ENCODE measurements at places on chromosomes 5 and 9.

GRCh38 chr5:151923866-151924476 is 680 bp downstream of the GLRA1 start:
- DNase-seq: no peak

DNA sequence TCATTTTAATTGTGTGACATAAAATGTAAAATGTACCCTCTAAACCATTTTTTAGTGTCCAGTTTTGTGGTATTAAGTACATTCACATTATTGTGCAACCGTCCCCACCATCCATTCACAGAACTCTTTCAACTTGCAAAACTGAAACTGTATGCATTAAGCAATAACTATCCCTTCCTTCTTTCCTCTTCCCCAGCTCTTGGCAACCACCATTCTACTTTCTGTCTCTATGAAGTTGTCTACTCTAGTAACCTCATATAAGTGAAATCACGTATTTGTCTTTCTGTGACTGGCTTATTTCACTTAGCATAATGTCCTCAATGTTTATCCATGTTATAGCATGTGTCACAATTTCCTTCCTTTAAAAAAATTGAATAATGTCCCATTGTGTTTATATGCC is 142.4 kb downstream of the C9orf152 start:
- no peak for DNase-seq

DNA sequence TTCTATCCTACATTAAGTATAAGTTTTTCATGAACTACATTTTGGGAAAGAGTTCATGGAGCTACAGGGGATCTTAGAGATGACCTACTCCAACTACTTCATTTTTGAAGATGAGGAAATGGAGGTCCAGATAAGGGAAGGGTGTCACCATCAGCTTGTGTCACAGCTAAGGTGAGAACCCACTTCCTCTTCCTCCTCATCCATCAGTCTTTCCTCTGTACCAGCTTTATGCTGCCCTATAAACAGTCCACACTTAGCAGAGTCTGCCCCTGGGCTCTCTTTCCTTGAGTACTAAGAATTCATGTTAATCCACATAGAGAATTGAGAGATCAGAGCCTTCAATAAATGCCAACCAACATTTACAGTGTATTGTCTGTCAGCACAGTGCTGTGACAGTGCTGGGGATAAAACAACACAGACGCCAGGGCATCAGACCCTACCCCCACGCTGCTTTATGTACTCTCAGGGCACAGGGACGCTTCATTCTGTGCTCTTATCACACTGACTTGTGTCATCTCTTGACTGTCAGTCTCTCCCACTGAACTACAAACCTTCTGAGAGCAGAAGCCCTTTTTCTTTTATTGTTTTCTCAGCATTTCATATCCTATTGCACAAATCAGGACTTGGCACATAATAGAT is 22.1 kb downstream of the ADRB2 start:
- DNase-seq: no peak

DNA sequence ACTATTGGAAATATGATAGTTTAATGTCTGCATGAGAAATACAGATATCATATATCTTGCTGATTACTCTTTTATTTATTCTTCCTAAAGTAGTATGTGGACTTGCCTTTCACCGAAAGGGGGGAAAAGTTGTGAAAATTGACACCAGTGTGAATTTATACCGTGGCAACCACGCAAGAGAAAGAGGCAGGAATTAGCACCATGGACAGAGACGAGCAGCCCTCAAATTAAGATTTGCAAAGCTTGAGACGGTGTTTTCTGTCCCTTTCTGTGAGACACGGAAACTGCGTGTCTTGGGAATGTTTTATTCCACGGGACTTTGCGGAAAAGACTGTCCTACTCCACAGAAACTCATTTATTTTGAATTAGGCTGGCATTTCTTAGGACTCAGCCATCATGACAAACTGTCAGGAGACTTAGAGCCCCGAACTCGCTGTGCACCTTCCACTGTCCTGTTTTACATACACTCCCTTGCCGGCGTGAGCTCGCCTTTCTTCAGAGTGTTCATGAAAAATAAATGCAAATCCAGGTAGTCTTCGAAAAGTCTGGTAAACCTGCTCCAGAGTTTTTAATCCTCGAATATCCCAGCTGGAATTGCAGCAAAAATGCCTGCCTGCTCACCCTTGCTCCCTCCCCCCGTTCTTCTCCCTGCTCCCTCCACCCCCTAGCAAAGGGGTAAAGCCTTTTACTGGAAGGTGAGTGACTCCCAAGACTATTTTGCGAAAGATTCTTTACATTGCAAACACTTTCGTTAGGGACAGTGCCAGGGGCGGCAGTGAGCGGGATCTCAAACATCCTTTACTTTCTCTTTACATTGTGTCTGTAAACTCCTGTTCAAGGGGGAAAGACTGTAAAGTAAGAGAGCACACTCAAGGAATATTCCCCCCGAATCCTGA is 3.8 kb upstream of the ELAVL2 start:
- no peak for DNase-seq

DNA sequence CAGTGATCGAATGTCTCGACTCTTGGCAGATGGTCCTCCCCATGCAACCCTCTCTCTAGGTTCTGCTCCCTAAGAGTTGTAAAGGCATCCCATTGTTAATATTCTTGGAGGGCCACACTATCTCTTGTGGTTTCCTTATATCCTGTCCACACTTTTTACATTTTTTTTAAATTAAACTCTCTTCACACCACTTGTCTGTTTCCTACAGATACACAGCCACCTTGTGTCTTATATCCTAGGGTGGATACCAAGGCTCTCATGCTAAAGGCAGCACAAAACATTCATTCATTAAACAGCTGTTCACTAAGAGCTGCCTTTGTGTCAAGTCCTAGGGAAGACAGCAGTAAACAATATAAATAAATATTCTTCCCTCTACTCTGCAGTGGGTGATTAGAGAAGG is 60.5 kb upstream of the SHISAL2B start:
- no peak for DNase-seq

DNA sequence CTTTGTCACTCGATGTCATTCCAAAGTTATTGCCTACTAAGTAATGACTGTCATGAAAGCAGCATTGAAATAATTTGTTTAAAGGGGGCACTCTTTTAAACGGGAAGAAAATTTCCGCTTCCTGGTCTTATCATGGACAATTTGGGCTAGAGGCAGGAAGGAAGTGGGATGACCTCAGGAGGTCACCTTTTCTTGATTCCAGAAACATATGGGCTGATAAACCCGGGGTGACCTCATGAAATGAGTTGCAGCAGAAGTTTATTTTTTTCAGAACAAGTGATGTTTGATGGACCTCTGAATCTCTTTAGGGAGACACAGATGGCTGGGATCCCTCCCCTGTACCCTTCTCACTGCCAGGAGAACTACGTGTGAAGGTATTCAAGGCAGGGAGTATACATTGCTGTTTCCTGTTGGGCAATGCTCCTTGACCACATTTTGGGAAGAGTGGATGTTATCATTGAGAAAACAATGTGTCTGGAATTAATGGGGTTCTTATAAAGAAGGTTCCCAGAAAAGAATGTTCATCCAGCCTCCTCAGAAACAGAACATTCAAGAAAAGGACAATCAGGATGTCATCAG is 11.3 kb downstream of the TLR4 start:
- DNase-seq: no peak

- no peak for DNase-seq
Measured at GRCh38 chr9:127565231-127565630, 46.8 kb upstream of the STXBP1 start.

DNA sequence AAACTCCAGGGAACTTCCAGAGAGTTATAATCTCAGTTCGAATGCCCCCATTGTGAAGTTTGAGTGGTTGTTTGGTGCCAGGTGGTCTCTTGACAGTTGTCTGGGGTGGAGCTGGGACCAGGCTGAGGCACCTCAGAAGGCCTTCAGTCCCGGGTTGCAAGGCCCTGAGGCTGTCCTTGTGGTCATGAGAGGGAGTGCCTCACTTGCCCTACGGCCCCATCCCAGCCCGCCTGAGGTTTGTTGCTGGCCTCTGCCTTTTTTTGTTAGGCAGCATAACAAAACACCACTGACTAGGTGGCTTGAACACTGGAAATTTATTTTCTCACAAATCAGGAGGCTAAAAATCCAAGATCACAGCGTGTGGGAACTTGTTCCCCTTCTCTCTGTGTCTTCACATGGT is 73.0 kb upstream of the PAPPA start:
- DNase-seq: no peak

DNA sequence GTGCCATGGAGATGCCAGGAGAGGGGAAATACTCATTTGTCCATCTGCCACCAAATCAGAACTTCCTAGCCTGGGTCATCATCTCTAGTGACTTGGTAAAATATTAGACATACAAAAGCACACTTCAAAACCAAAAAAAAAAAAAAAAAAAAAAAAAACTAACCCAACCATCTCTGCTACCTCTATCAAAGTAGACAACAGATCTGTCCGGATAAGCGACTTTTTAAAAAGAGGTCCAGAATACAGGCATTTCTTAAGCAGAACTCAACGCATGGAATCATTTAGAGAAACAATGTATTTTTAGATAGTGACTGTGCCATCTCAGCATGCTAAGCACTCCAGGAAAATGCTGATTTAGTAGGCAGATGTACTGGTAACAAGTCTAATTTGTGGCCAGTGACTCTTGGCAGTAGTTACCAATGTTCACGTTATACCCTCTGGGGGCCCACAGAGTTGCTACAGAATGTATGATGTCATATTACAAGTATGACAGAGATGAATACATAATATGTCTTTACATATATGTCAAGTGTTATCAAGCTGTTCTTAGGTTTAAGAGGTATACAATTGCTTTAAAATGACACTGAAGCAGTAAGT is 107.8 kb downstream of the SMIM23 start:
- DNase-seq: no peak

DNA sequence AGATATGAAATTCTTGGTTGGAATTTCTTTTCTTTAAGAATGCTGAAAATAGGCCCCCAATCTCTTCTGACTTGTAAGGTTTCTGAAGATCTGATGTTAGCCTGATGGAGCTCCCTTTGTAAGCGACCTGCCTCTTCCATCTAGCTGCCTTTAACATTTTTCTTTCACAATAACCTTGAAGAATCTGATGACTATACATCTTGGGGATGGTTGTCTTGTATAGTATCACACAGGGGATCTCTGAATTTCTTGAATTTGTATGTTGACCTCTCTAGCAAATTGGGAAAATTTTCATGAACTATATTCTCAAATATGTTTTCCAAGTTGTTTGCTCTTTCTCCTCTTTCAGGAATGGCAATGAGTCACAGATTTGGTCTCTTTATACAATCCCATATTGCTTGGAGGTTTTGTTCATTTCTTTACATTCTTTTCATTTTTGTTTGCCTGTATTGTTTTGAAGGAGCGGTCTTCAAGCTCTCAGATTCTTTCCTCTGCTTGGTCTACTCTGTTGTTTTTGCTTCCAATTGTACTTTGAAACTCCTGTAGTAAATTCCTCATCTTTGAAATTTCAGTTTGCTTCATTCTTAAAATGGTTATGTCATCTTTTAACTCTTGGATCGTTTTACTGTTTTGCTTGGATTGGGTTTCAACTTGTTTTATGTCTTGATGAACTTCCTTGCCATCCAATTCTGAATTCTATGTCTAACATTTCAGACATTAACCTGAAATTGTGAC is 245.2 kb upstream of the TARS1 start:
- DNase-seq: no peak

DNA sequence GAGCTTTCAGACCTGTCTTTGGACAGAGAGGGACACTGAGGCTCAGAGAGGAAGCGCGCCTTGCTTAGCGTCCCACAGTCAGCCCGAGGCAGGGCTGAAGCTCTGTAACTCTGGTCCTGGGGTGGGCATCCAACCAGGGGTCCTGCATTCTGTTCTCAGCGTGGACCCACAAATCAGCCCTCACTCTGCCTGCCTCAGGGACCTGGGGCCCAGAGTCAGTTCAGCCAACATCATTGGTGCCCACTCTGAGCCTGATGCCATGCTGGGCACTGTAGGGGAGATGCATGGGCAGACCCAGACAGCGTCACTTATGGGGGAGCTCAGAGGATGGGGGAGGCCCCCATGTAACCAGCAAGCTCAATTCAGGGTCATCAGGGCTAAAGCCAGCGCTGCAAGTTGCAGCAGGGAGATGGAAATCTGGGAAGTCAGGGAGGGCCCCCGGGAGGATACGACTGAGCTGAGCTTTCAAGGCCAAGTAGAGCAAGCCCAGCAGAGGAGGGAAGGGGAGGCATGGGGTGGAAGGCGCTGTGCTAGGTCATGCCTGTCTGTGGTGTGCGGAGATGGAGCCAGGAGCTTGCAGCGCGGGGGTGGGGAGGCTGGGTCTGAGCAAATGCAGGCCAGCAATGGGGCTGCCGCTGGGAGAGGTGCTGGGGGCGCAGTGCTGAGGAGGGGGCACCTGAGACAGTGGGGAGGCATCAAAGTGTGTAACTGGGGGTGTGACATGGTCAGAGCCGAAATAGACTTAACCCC is 21.1 kb downstream of the CORO2A start:
- DNase-seq: no peak

- no peak for DNase-seq
Measured at GRCh38 chr5:96481009-96481786, 48.1 kb upstream of the PCSK1 start.

GRCh38 chr5:169695919-169696490 is 58.9 kb downstream of the DOCK2 start:
- no peak for DNase-seq

GRCh38 chr9:79360387-79361347 is 211.1 kb upstream of the TLE4 start:
- no peak for DNase-seq

GRCh38 chr5:158413122-158413680 is 554.3 kb upstream of the CLINT1 start:
- no peak for DNase-seq

- no peak for DNase-seq
Measured at GRCh38 chr5:126234563-126235195, 188.5 kb upstream of the GRAMD2B start.

GRCh38 chr5:103910786-103911185 is 348.2 kb upstream of the NUDT12 start:
- no peak for DNase-seq
